Mesenchymal stem cell (in vitro differentiated cells and primary cell): ENCODE measurements at places on chromosomes 2 and 18.

DNA sequence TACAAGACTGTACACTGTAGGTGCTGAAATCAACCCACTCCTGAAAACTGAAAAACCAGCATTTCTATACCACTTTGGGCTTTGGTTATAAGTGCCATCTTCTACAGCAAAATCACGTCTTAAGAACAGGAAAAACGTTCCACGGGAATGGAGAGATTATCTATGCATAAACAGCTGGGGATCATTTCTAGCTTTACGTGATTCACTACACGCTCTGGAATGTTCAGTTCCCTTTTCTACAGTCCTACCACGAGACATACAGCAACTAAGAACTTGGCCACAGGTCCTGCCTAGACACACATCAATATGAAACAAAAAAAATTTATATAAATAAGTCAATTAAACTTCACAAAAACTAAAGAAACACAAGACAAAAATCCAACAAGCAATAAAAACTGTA is 3.6 kb downstream of the CXCR4 start:
- peaks cover 26% of the 10 kb centered on the region for H3K4me1 ChIP-seq
- H3K36me3 ChIP-seq: no peaks in the 10 kb centered on the region
- no peak overlapping the region for H3K27ac ChIP-seq
- no peak overlapping the region for H3K4me3 ChIP-seq
- no peak for DNase-seq

- H3K4me3 ChIP-seq: no peak overlapping the region
- H3K4me1 ChIP-seq: no peaks in the 10 kb centered on the region
- no peaks in the 10 kb centered on the region for H3K36me3 ChIP-seq
These were observed 36.1 kb upstream of the NDUFV2 start for GRCh38 chr18:9066358-9066757.

- H3K4me3 ChIP-seq: peak overlapping the region; percentile 78
- H3K36me3 ChIP-seq: no peaks in the 10 kb centered on the region
- DNase-seq: peak; percentile 17
- H3K27ac ChIP-seq: no peak overlapping the region
- no peaks in the 10 kb centered on the region for H3K4me1 ChIP-seq
These were observed 398.3 kb downstream of the TMX3 start for GRCh38 chr18:68316636-68317035.

- peaks cover 9% of the 10 kb centered on the region for H3K27me3 ChIP-seq
- peaks cover 6% of the 10 kb centered on the region for H3K4me1 ChIP-seq
- H3K4me3 ChIP-seq: no peak overlapping the region
These were observed 89.2 kb downstream of the ZBTB7C start for GRCh38 chr18:48319801-48320638.

GRCh38 chr2:212421556-212422334 is 116.9 kb downstream of the ERBB4 start:
- peak; percentile 21 for DNase-seq
- no peaks in the 10 kb centered on the region for H3K36me3 ChIP-seq
- no peak overlapping the region for H3K27ac ChIP-seq
- no peaks in the 10 kb centered on the region for H3K27me3 ChIP-seq

DNA sequence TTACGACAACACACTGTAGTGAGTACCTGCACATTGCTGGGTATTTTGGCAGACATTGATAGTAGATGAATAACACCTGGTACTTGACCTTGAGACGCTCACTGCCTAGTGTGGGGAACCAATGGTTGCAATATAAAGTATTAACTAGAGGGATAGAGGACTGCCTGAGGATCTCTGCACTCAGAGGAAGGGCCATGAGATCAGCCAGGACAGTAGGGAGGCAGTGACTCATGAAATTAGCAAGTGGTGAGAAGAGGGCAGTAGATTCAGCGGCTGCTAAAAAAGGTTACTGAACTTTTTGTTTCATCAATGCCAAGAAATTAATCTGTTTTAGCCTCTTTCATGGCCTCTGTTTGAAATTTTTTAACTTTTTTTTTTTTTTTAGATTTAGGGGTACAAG is 250.8 kb upstream of the TCF4 start:
- H3K4me3 ChIP-seq: peak overlapping the region; percentile 49
- DNase-seq: no peak
- H3K27ac ChIP-seq: peak overlapping the region; percentile 6
- H3K4me1 ChIP-seq: peaks cover 1% of the 10 kb centered on the region
- H3K27me3 ChIP-seq: no peaks in the 10 kb centered on the region
- no peaks in the 10 kb centered on the region for H3K36me3 ChIP-seq

DNA sequence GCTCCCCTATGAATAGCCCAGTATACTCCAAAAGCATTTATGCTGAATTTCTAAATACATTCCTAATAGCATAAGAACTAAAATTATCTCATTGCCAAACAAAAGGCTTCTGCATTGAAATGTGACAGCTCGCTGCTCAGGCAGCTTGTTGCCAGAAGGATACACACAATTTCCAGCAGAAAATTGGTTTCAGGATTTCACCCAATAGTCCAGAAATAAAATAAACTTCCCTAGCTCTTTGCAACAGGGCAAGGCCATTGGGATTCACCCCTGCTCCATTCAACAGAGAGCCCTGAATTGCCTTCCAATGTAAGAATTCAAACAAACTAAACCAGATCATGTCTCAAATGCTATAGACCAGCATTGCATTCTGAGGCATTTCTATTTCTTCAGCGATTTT is 70.7 kb downstream of the RBM43 start:
- no peak overlapping the region for H3K27ac ChIP-seq
- DNase-seq: no peak
- no peaks in the 10 kb centered on the region for H3K4me1 ChIP-seq
- H3K36me3 ChIP-seq: no peaks in the 10 kb centered on the region

DNA sequence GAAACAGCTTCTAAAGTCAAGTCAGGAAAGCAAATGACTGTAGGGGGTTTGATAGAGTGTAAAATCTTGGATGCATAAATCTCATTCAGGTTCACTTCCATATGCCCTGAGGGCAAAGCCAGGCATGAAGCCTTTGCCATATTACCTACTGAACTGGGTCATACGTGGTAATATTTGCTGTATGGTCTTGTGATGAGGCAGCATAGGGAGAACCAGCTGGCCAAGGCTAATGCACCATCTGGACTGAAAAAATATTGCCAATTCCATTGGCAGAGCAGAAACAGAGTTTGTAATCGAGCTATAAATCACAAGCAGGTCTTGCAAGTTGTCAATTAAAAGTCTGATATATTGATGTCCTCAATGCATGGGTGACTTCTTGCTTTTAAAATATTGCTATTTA is 243.8 kb downstream of the ERBB4 start:
- H3K27ac ChIP-seq: no peak overlapping the region
- no peaks in the 10 kb centered on the region for H3K36me3 ChIP-seq
- H3K4me3 ChIP-seq: no peak overlapping the region
- H3K27me3 ChIP-seq: no peaks in the 10 kb centered on the region

DNA sequence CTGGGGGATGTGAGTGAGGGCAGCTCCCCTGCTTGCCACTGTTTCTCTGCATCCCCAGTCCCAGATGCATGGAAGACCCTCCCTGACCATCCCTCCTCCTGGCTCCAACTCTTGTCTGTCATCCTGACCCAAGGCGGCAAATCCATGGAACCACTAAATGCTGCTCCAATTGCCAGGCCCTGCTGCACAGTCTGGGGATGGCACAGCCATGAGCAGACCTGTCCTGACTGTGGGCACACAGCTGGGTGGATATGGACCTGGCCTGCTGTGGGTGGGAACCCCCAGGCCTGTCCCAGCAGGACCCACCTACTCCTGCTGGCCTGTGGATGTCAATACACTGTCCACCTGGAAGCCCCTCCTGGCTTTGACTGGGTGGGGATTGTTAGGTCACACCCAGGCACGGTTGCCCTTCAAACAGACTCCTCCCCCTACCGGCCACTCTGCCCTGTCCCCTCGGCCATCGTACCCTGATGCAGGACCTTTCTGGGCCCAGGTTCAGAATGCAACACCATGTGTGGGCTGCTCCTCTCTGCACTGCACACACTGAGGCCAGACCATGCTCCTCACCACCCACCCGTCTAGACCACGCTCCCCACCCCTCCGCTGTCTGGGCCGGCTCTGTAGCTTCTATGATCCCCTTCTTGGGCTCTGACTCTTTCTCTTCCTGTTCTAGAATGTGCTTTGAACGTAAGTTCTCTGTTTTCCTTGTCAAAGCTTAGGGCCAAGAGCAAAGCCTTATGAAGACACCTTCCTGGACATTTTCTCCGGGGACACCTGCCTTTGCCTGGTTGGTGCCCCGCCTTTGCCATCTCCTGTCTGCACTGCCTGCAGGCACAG is 57.9 kb downstream of the INPP5D start:
- DNase-seq: no peak
- no peak overlapping the region for H3K27ac ChIP-seq
- no peaks in the 10 kb centered on the region for H3K4me1 ChIP-seq

- no peak overlapping the region for H3K4me3 ChIP-seq
- no peaks in the 10 kb centered on the region for H3K36me3 ChIP-seq
- no peak for DNase-seq
These were observed 306.7 kb downstream of the SETBP1 start for GRCh38 chr18:44987371-44987770.

- no peak for DNase-seq
- no peak overlapping the region for H3K4me3 ChIP-seq
- H3K27ac ChIP-seq: no peak overlapping the region
These were observed 932.2 kb upstream of the FANCL start for GRCh38 chr2:59173325-59173724.

GRCh38 chr2:20178249-20178607 is 46.7 kb downstream of the SDC1 start:
- no peaks in the 10 kb centered on the region for H3K36me3 ChIP-seq
- H3K27ac ChIP-seq: no peak overlapping the region
- no peak for DNase-seq
- H3K4me1 ChIP-seq: peaks cover 28% of the 10 kb centered on the region
- no peak overlapping the region for H3K4me3 ChIP-seq

GRCh38 chr2:101300164-101300563 is 8.3 kb downstream of the RNF149 start:
- DNase-seq: no peak
- peaks cover 23% of the 10 kb centered on the region for H3K36me3 ChIP-seq
- H3K27me3 ChIP-seq: no peaks in the 10 kb centered on the region
- no peak overlapping the region for H3K27ac ChIP-seq
- no peak overlapping the region for H3K4me3 ChIP-seq
- H3K4me1 ChIP-seq: peaks cover 3% of the 10 kb centered on the region

GRCh38 chr2:118654945-118655344 is 192.5 kb downstream of the EN1 start:
- no peak overlapping the region for H3K4me3 ChIP-seq
- H3K27me3 ChIP-seq: no peaks in the 10 kb centered on the region
- H3K36me3 ChIP-seq: no peaks in the 10 kb centered on the region
- no peaks in the 10 kb centered on the region for H3K4me1 ChIP-seq
- no peak for DNase-seq

GRCh38 chr18:22066083-22066485 is 103.3 kb upstream of the GATA6 start:
- peaks cover 9% of the 10 kb centered on the region for H3K27me3 ChIP-seq
- no peaks in the 10 kb centered on the region for H3K4me1 ChIP-seq
- no peaks in the 10 kb centered on the region for H3K36me3 ChIP-seq
- no peak for DNase-seq
- H3K4me3 ChIP-seq: no peak overlapping the region

- H3K27me3 ChIP-seq: no peaks in the 10 kb centered on the region
- no peaks in the 10 kb centered on the region for H3K4me1 ChIP-seq
- no peak for DNase-seq
- H3K4me3 ChIP-seq: no peak overlapping the region
- no peak overlapping the region for H3K27ac ChIP-seq
- no peaks in the 10 kb centered on the region for H3K36me3 ChIP-seq
These were observed 931.3 kb downstream of the CPS1 start for GRCh38 chr2:211487733-211488132.

GRCh38 chr2:117273009-117273671 is 541.4 kb upstream of the DDX18 start:
- no peaks in the 10 kb centered on the region for H3K36me3 ChIP-seq
- DNase-seq: no peak
- H3K4me1 ChIP-seq: no peaks in the 10 kb centered on the region
- H3K27me3 ChIP-seq: no peaks in the 10 kb centered on the region

DNA sequence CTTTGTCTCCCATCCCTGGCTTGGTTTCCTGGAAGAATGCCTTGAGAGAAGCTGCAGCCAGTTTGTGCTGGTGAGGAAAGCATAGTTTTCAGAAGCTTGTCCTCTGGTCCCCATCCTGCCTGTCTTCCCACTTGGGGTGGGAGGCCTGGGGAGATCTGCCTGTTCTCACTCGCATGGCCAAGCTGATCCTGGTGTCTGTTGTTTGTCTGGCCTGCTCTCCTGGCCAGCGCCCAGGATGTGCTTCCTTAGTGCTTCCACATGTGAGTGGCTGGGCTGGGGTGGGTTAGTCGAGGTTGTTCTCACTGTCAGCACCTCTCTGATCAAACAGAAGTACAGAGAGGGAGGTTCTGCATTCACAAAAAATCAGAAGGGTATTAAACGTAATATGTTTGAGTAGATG is 49.5 kb downstream of the PTPRM start:
- DNase-seq: no peak
- no peak overlapping the region for H3K4me3 ChIP-seq
- no peaks in the 10 kb centered on the region for H3K36me3 ChIP-seq
- peaks cover 20% of the 10 kb centered on the region for H3K4me1 ChIP-seq

GRCh38 chr2:222869252-222869560 is 8.4 kb downstream of the ACSL3 start:
- H3K36me3 ChIP-seq: no peaks in the 10 kb centered on the region
- H3K27ac ChIP-seq: no peak overlapping the region
- H3K4me3 ChIP-seq: no peak overlapping the region
- no peak for DNase-seq

DNA sequence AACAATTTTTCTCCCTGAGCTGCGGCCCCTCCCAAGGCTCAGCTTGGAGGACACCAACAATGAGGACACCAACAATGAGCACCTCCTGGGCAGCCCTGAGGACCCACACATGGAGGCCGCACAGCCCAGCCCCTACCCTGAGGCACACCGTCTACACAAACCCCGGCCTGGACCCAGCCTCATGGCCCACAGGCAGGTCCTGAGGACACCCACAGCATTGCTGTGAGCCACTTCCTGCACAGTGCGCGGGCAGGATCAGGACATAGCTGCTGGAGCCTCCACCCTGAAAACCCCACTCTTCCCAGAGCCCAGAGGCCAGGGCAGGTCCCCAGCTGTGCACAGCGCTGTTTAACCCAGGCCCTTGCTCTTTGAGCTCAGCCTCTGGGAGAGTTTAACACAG is 194.3 kb downstream of the RTP5 start:
- no peak for DNase-seq
- peaks cover 3% of the 10 kb centered on the region for H3K4me1 ChIP-seq
- H3K27me3 ChIP-seq: peaks cover 12% of the 10 kb centered on the region
- no peak overlapping the region for H3K4me3 ChIP-seq

- H3K36me3 ChIP-seq: peaks cover 58% of the 10 kb centered on the region
- peaks cover 13% of the 10 kb centered on the region for H3K4me1 ChIP-seq
- H3K4me3 ChIP-seq: no peak overlapping the region
- peak; percentile 93 for DNase-seq
- peak overlapping the region; percentile 73 for H3K27ac ChIP-seq
These were observed 100.7 kb upstream of the MCFD2 start for GRCh38 chr2:47016172-47016913.
